ENCODE measurements at places on chromosomes 6 and 20. TPM values are rescaled to one million over a fixed set of nuclear protein-coding genes. Genes with fewer than 3 reads are reported as not detected.

DNA sequence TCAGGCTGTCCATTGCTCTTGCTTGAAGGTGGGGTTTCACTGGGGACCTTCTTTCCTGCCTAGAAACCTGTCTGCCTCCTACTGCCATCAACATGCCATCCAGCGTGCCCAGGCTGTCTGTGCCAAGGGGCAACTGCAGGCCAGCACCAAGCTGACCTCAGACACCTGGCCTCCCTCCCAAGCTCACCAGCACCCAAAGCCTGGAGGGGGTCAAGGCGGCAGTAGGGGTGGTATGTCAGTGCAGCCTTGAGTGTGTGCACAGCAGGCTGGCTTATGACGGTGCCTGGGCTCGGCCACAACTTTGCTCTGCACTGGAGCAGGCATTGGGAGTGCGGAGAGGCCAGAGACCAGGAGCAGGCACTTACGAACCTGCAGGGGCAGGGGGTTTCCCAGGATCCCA lies 149.0 kb downstream of the EYS start:
- no peak for DNase-seq

- DNase-seq: no peak
These were observed 33.9 kb downstream of the ADTRP start for GRCh38 chr6:11744753-11745152.

DNA sequence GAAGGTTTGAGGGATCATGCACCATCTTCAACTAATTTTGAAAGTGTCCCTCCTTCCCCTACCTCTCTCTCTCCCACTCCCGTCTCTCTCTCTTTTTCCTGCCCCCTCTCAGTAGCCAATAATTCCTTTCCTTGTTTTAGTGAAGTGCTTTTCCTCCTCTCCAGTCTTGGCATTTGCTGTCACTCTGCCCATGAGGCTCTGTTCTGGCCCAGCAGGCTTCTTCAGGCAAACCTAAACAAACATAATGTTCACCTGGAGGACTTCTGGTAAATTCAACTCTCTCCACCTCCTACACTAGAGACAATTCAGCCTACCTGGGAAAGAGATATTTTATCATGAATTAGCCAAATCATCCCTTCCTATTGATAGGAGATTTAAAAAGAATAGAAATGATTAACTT lies 320.4 kb upstream of the RNF24 start:
- DNase-seq: no peak

- DNase-seq: no peak
These were observed 81.7 kb upstream of the RIPOR2 start for GRCh38 chr6:25017486-25017885.

DNA sequence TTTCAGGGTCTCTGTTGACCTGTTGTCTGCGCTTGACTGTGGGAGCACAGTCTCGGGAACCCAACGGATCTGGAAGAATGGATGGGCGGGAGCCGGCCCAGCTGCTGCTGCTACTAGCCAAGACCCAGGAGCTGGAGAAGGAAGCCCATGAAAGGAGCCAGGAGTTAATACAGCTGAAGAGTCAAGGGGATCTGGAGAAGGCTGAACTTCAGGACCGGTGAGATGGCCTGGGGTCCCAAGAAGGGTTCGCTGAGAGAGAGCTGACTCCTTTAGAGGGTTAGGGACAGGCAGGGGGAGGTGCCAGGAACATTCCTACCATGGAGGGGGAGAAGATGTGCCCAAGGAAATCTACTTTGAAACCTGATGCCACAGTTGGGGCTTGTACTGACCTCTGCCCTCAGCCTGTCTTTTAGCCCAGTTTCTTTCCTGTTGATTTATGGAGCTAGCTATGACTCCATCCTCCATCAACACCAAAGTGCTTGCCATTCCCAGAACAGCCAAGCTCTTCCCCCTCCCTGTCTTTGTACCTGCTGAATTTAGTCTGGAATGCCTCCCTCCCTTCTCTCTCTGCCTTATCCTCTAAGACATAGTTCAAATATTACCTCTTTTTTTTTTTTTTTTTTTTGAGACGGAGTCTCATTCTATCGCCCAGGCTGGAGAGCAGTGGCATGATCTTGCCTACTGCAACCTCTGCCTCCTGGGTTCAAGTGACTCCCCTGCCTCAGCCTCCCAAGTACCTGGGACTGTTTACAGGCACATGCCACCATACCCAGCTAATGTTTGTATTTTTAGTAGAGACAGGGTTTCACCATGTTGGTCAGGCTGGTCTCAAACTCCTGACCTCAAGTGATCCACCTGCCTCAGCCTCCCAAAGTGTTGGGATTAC lies 12.2 kb downstream of the CEP250 start:
- DNase-seq: no peak

- no peak for DNase-seq
These were observed 8.9 kb downstream of the TGIF2 start for GRCh38 chr20:36582322-36582721.

- peak; percentile 87 for DNase-seq
These were observed 3.2 kb downstream of the GNAS start for GRCh38 chr20:58855506-58856389.

DNA sequence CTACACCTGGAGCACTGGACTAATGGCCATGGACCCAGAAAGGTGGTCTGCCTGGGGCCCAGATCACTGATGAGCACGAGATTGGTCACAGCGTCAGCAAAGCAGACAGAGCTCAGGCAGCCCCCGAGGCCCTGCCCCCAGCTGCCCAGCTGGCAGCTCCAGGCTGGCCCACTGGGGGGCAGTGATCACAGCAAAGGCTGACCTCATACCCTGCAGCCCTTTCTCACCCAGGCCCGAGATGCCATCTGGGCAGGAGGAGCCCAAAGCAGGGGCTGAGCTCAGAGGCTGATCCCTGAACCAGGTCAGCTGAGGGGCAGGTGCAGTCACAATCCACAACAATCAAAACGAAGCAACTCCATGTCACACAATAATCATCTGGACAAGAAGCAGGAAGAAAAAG lies 4.1 kb downstream of the MAP1LC3A start:
- no peak for DNase-seq

- no peak for DNase-seq
These were observed 97.0 kb upstream of the PREP start for GRCh38 chr6:105499931-105500330.

DNA sequence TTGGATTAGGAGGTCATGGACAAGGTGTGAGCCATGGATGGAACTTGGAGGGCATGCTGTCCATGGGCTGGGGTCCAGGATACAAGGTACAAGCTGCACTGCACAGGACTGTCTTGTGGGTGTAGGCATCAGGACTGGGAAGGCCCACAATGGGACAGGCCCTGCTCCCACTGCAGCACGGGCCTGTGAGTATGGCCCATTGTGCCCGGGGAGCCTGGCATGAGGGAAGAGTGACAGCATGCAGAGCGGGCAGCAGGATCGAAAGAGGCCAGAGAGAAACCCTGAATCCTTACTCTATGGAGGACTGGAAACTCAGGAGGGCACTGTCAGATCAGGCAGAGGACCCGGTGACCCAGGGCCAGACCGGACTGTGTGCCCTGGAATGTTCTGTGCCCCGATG lies 211.3 kb downstream of the PREX1 start:
- no peak for DNase-seq

- DNase-seq: no peak
These were observed 70.4 kb downstream of the FYN start for GRCh38 chr6:111802720-111803330.

DNA sequence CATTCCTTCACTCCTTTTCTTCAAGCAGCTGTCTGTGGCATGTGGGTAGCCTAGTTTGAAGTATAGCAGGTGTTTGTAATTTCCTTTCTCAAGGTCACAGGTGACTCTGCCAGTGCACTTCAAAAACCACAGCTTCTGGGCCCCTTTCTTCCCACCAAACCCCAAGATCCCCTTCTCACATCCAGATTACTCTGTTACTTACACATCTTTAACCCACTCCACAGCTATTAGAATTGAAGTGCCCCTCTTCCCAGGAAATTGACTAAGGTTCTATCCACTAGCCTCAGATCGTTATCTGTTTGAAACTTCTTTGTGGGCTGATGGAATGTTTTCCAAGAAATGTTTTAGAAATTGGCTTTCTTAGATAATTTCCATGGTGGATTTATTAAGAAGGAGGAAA lies 150.8 kb downstream of the AHI1 start:
- DNase-seq: no peak

DNA sequence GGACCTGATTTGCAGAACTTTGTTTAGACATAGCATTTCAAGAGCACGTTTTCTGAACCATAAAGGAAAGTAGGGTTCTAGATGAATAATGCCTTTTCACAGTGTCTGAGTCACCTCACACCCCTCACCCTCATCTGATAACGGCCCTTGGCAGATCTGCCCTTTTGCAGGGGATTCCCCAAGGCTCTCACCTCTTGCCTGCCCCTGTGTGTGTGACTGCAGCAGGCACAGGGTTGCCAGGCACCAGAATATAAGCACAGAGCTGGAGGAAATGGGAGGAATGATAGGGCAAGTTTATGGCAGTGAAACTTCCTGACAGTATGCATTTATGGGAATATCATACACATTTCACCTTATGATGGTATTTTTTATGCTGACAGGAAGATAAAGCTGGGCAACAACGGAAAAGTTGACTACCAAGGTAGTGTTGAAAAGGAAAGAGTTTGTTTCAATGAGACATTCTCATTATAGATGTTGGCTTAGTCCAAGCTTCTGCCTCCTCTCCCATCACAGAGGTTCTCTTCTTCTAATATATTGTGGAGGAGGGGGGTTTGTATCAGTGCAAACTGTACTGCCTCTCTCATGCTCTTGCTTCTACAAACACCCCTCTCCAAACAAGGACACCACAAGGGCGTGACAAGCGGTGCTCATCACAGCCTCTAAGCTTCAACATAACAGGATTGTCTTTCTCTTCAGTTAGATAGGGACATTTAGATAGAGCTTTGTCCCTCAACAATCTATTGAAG lies 101.5 kb upstream of the BACH2 start:
- no peak for DNase-seq

- DNase-seq: no peak
These were observed 14.2 kb downstream of the SLC52A3 start for GRCh38 chr20:753897-754635.

GRCh38 chr20:32134026-32134425 lies 24.5 kb downstream of the TM9SF4 start:
- no peak for DNase-seq

DNA sequence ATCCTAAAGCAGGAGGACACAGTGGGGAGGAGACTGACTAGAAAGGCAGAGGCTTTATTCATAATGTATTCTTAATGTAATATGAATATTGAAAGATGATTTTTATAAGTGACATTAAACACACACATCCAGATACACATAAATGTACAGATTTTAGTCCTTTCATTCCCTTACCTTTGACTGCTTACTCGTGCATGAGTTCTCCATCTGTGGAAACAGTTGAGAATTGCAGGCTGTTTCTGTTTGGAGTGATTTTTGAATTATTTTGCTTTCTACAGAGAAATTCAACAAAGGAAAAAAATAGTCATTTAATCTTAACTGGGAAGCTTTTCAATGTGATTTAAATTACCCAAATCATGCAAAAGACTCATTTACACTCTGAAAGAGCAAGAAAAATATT lies 136.5 kb downstream of the RIMS1 start:
- no peak for DNase-seq

DNA sequence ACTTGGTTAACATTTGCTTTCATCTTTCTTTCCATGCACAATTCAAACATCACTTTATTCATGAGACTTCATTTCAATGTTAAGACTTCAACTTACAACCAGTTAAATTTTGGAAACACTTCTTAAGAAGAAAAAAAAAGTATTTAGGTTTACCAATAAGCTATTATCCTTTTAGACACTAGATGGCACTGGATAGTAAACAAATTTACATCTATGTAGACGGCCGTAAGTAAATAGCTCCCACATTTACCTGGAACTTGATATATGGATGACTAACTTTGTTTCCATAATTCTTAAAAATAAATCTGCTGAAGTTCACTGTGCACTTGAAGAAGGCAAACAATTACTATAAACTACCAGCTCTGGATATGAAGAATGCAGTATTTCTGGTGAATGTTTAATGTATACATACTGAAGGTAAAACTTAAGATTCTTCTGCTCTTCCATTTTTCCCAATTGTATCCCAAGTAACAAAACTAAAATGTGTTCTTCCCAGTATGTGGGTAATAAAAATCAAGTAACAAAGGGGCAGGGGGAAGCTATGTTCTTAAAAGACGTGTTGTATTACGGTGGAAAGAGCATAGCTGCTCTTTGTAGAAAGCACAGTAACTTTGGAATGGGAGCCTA lies 130.6 kb upstream of the C6orf118 start:
- no peak for DNase-seq

- no peak for DNase-seq
These were observed 25.4 kb upstream of the FOXF2 start for GRCh38 chr6:1363729-1364572.

DNA sequence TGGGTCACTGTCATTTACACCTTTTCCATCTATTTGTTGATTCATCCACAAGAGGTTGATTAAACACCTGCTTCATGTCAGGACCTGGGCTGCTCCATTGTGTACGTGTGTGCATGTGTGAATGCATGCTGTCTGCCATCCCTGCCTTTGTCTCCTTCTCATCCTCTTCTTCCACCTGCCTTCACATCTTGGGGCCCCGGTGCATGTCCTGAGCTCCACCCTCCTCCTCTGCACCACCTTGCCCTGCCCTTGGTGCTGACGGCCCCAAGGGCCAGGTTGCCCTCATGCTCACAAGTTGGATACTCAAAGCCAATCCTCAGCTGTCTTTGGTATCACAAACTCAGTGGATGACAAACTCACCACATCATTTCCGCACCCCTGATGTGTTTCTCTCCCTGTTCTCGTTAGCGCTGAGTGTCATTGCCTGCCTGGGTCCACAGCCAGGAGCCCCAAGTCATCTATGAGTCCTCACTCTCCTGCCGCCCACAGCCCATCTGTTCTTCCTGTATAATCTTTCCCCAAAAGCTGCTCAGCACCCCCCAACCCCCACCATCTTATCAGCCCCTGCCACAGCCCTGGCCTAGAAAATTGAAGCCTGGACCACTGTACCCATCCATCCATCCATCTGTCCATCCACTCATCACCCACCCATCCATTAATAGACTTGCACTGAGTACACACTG lies 85.0 kb downstream of the SRC start:
- DNase-seq: no peak

GRCh38 chr20:51024761-51025160 lies 1.9 kb upstream of the KCNG1 start:
- no peak for DNase-seq

DNA sequence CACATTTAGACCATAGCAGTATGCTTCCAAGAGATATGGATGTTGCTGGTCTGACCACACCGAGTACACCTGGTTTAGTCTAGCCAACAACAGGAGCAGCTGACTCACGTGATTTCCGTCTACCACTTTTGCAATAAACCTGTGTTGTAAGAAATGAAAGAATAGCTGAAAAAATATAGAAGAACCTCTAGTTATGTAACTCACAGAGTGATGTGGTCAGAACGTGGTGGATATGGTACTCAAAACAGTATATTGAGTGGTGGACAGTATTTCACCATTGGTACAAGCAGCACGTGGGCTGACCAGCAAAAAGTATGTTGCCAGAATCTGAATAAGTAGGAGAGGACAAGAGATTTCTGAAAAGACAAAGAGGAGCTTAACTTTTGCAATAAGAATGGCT lies 226.9 kb downstream of the TBC1D7 start:
- DNase-seq: no peak

Gene SLC22A2
- not detected for total RNA-seq

Gene IMPG1
- not detected for total RNA-seq

Gene TP53TG5
- not detected for total RNA-seq

Gene ISM1
- 4.0 TPM for total RNA-seq

Gene KCNQ5
- not detected for total RNA-seq

Gene ERVFRD-1
- total RNA-seq: 0.13 TPM

Gene DOK5
- total RNA-seq: 4.6 TPM

Gene LPA
- not detected for total RNA-seq

Gene MACROD2
- 3.8 TPM for total RNA-seq

Gene NR2E1
- total RNA-seq: not detected

Gene KIAA1586
- 14.4 TPM for total RNA-seq

Gene CALHM6
- 0.77 TPM for total RNA-seq

Gene UBD
- total RNA-seq: not detected
